ENCODE measurements at places on chromosomes 5 and 9.

DNA sequence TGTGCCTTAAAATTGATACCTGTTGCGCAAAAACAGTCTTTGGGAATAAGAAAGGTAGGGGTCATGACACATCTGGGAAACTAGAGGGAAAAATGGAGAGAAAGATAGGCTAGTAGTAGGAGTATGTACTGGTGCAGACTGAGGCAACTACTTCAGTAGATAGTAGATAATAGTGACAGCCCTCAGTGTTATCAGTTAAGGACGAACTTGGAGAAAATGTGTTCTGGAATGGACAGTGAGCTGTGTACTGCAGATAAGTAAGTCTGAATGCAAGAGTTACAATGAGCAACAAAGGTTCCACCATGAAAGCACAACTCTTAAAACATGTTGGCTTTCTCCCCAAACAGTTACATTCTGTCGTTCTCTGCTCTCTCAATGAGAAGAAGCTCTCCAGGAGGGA lies 6.5 kb upstream of the INSL6 start:
- DNase-seq, result no peak

GRCh38 chr5:42872865-42873264 lies 61.2 kb upstream of the SELENOP start:
- DNase-seq, result no peak

DNA sequence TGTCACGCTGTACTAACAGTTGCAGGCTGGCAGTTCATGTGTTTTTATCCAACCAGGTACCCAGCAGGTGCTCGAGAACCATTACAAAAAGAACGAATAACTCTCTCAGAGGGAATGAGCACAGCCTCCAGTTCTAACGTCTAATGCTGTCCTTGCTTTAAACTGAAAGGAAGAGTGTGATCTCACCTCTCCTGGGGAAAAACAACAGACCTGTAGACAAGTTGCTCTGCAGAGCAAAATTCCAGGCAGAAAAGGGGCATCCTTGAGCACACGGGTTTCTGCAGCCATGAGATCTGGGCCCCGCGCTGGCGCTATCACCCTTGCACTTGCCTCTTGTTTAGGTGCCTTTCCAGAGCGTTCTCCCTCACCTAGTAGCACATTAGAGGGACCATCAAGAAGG lies 92.5 kb upstream of the DNAH5 start:
- no peak for DNase-seq

DNA sequence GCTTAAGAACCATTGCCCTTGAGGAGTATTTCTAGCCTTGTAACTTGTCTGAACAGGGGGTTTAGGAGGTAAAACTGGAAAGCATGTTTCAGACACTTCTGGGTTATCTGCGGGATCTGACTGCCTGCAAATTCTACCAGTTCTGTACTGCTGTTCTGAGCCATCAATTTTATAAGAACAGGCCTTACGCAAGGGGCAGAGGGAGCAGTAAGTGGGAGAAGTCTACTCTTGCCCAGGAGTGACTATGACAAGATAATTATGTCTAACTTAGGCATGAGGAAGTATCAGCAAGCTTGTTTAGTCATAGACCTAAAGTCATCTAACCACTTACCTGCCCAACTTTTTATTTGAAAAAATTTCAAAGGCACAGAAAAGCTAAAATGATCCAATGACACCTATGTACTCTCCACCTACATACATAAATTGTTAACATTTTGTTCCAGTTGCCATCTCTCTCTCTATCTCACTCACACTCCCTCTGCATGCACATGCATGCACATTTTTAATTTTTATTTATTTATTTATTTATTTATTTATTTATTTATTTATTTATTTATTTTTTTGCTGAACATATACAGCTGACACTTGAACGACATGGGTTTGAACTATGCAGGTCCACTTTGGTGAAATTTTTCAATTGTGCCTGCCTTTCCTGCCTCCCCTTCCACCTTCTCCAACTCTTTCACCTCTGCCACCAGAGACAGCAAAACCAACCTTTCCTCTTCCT lies 18.4 kb upstream of the DEPDC1B start:
- DNase-seq, result no peak

- no peak for DNase-seq
These were observed 261.8 kb downstream of the NR3C1 start for GRCh38 chr5:143141652-143142051.

DNA sequence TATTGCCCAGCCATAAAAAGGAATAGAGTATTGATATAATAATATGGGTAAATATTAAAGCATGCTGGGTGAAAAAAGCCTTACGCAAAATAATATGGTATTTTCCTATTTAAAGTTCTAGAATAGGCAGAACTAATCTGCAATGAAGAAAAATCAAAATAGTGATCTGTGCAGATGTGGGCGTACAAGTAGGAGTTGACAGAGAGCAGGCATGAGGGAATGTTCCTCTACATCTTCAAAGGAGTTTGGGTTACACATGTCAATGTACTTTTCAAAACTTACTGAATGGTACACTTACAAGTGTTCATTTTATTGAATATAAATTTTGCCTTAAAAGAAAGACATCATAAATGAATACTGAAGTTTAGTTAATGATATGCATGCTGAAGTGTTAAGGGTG lies 33.0 kb upstream of the ZBED3 start:
- DNase-seq, result no peak

GRCh38 chr9:127944586-127945218 lies 7.0 kb upstream of the DPM2 start:
- DNase-seq, result no peak

All from fibroblast of skin of right biceps (primary cell).